ENCODE measurements at places on chromosomes 13 and 19. TPM values are rescaled to one million over a fixed set of nuclear protein-coding genes. Genes with fewer than 3 reads are reported as not detected.

The C19orf47 gene
- 29.0 TPM for total RNA-seq

The CD37 gene
- 0.33 TPM for total RNA-seq

The CD22 gene
- 0.74 TPM for total RNA-seq

The C13orf46 gene
- 2.6 TPM for total RNA-seq

The LMTK3 gene
- total RNA-seq = 10.6 TPM

The CBARP gene
- 14.5 TPM for total RNA-seq

GRCh38 chr13:22219709-22220108, 548.8 kb downstream of the FGF9 start:
- no peak overlapping the region for H3K27ac ChIP-seq
- H3K4me3 ChIP-seq = no peak overlapping the region
- H3K27me3 ChIP-seq = no peaks in the 10 kb centered on the region
- no peak for DNase-seq
- H3K4me1 ChIP-seq = no peaks in the 10 kb centered on the region
- H3K36me3 ChIP-seq = no peaks in the 10 kb centered on the region

GRCh38 chr13:111904166-111904565, 162.8 kb upstream of the SOX1 start:
- no peak overlapping the region for H3K4me3 ChIP-seq
- no peaks in the 10 kb centered on the region for H3K27me3 ChIP-seq
- no peaks in the 10 kb centered on the region for H3K4me1 ChIP-seq
- no peak for DNase-seq
- no peak overlapping the region for H3K27ac ChIP-seq

- H3K36me3 ChIP-seq = no peaks in the 10 kb centered on the region
- H3K4me1 ChIP-seq = no peaks in the 10 kb centered on the region
- DNase-seq = no peak
- no peaks in the 10 kb centered on the region for H3K27me3 ChIP-seq
Measured at GRCh38 chr13:93955904-93956303, 523.6 kb downstream of the DCT start.

DNA sequence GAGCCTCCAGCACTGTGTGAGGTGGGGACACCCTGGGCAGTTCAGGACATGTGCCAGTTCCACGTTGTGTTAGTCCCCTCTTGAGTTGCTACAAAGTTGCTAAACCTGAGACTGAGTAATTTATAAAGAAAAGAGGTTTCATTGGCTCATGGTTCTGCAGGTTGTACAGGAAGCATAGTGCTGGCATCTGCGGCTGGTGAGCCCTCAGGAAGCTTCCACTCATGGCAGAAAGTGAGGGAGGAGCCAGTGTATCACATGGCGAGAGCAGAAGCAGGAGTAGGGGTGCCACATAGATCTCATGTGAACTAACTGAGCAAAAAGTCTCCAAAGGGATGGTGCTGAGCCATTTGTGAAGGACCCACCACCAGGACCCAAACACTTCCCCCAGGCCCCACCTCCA, 33.2 kb downstream of the TRPM4 start:
- H3K36me3 ChIP-seq = no peaks in the 10 kb centered on the region
- no peaks in the 10 kb centered on the region for H3K4me1 ChIP-seq

GRCh38 chr13:100645382-100645781, 29.2 kb downstream of the TMTC4 start:
- H3K36me3 ChIP-seq = no peaks in the 10 kb centered on the region
- H3K4me3 ChIP-seq = no peak overlapping the region
